Activated CD4-positive, CD25-positive, alpha-beta regulatory T cell treated with anti-CD3 and anti-CD28 coated beads, Interleukin-2, amount 50 U/mL, for 16 hours (primary cell): ENCODE measurements at places on chromosomes 6 and 20.

GRCh38 chr6:25511376-25511775 is 140.6 kb upstream of the SCGN start:
- no peak for DNase-seq

- no peak for DNase-seq
Measured at GRCh38 chr20:1900321-1900801, 5.2 kb downstream of the SIRPA start.

GRCh38 chr20:9140162-9140760 is 71.4 kb downstream of the PLCB4 start:
- DNase-seq = no peak

- DNase-seq = no peak
Measured at GRCh38 chr6:91534614-91535013, 947.7 kb upstream of the MAP3K7 start.

- DNase-seq = no peak
Measured at GRCh38 chr6:53119349-53119748, 29.3 kb downstream of the GCM1 start.

- DNase-seq = peak; percentile 61
Measured at GRCh38 chr6:33199687-33200218, 712 bp downstream of the RXRB start.

DNA sequence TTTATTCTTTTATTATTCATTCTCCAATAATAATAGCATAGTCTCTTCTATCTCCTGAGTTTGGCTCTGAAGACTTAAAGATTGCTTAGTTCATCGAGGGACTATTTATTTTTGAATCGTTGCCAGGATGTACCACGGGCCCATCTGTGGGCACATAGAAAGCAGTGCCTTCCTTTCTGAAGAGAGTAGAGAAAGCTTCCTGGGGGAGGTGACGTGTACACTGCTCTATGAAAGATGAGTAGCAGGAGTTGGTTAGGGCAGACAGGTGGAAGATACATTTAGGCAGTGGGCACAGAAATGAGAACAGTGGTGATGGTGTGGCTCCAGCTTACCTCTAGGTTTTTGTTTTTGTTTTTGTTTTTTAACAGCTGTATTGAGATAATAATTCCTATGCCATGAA is 98.4 kb downstream of the CDKAL1 start:
- DNase-seq = no peak

GRCh38 chr6:5248302-5249098 is 12.2 kb downstream of the LYRM4 start:
- no peak for DNase-seq

- DNase-seq = peak; percentile 69
Measured at GRCh38 chr6:18264219-18264922, at the start of gene DEK. Gene DEK (minus strand): TSS chr6:18264530. CDS start chr6:18263987, 543 bp downstream.

DNA sequence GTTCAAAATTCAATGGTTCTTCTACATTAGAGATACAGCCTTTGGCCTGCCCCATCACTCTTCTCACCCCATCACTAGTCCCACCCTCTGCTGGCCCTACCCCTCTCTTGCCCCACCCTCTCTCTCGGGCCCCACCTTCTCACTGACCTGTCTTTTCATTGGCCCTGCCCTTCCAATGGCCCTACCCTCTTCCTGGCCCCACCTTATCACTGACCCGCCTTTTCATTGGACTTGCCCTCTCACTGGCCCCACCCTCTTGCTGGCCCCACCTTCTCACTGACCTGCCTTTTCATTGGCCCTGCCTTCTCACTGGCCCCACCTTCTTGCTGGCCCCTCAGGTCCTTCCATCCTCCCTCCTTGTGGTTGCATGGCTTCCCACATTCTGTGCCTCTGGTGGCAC is 107.2 kb upstream of the PLEKHG1 start:
- DNase-seq = no peak

DNA sequence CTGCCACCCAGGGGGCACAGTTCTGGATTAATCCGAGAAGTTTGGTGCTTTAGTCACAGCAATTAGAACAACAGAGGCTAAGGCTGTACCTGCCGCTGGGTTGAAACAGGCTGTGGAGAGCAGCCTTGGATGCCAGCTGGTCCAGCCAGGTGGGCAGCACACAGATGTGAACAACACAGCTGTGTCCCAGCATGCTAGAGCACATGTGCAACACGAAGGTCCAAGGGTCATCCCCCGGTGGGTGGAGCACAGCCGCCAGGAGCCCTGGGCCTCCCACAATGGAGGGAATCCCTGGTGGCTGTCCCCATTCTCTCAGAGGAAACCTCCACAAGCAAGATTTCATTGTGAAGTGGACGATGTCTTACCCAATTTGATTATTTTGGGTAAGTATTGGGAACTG is 99.2 kb upstream of the SYNDIG1 start:
- no peak for DNase-seq

- no peak for DNase-seq
Measured at GRCh38 chr6:40672087-40672486, 84.9 kb upstream of the LRFN2 start.

- DNase-seq = no peak
Measured at GRCh38 chr6:152356662-152357061, 280.5 kb downstream of the SYNE1 start.

- no peak for DNase-seq
Measured at GRCh38 chr6:163300838-163301237, 113.7 kb upstream of the QKI start.

DNA sequence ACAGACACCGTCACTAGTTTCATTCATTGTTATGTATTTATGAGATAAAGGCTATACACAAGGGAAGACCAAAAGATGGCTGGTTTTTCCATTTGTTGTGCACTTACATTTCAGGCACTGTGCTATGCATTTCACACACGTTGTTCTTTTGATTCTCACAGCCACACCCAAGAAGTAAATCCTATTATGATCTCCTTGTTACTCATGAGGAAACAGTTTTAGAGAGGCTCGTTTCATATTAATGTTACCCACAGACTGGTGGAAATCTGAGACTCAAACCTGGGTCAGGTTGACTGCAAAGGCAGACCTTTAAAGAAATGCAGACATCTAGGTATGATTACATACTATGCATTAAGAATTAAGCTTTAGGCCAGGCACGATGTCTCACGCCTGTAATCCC is 34.9 kb downstream of the SHLD1 start:
- no peak for DNase-seq

- no peak for DNase-seq
Measured at GRCh38 chr6:153368131-153368530, 237.0 kb upstream of the RGS17 start.

GRCh38 chr20:51871943-51872342 is 69.6 kb upstream of the SALL4 start:
- no peak for DNase-seq

- DNase-seq = no peak
Measured at GRCh38 chr20:24993337-24994185, 1.0 kb upstream of the APMAP start.

- DNase-seq = no peak
Measured at GRCh38 chr20:43507150-43508080, at the start of gene L3MBTL1. Gene L3MBTL1 (plus strand): TSS chr20:43507697. CDS start chr20:43513504, 5,807 bp downstream.

DNA sequence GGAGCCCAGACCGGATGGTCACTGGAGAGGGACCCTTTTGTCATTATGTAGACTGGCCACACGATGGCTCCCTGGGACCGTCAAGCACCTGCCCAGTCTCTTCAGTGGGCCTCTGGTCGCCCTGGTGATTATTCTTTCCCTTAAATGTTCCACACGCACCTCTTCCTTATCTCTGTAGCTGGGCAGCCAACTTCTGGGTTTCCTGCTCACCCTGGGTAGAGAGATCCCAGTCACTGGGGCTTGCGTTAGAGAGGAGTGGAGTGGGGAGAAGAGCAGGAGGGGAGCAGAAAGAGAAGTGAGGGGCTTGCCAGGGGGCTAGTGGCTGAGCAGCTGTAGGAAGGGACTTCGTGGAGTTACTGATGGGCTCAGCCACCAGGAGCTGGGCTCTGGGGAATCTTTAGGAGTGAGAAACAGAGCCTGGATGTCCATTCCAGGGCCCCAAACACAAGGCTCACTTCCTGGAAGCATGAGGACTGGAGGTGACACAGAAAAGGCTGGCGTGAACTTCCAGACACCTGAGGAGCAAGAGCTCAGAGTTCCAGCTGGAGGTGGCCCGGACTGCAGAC is 150.1 kb downstream of the DHX35 start:
- DNase-seq = no peak

DNA sequence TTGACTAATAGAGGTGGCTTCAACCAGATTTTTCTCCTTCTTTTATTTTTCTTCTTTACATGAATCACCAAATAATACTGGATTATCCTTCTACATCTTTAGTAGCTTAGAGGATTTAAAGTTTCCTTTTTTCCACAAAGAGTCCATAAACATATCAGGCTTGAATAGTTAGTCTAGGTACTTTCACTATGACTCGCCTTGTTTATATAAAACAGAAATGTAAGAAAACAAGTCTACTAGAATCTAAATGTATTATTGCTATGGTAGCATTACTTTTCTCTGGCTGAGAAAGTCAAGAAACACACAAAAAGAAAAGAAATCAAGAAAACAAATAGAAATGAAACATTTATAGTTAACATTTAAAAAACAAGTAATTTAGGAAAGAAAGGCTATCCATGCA is 215.2 kb downstream of the PTPRK start:
- DNase-seq = no peak

GRCh38 chr6:32092760-32093497 is 16.2 kb downstream of the TNXB start:
- DNase-seq = no peak

GRCh38 chr20:44396369-44397130 is 41.1 kb downstream of the HNF4A start:
- DNase-seq = no peak

- DNase-seq = no peak
Measured at GRCh38 chr6:149264629-149265028, 52.9 kb upstream of the TAB2 start.

DNA sequence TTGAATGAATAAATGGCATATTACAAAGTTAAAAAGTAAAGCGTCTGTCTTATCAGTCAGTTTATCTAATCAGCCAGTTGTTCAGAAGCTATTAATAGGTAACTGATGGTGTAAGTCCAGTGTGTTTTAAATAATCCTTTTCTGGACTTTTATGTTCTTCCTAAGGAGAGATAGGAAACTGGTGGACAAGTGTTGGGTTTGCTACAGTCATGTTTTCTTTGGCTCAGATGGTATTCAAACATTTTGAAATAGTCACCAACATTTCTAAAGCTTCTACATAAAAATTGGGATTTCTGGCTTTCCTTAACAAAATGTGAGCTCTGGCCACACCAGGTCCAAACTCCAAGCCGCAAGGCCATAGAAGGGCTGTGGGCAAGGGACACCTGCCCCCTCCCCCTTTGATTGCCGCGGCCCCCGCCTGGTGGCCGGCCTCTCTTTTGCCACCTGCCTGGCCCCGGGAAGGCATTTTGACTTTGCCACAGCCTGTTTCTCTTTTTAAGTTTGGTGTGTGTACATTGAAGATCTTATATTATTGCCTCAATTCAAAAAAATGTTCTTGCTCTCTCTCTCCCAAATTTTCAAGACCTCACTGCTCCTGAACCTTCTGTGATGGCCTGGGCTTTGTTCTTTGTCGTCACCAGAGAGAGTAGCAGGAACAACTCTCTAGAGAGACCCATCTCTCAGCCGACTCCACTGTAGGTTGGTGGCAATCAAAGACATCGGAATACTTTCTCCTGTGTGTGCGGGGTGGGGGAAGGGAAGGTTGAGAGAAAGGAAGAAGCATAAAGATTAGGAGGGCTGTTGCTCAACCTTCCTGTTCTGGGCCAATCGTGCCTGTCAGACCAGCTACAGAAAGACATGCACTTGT is 84.0 kb upstream of the ZNF217 start:
- DNase-seq = no peak

- DNase-seq = peak; percentile 6
Measured at GRCh38 chr6:132763269-132763668, 5.6 kb upstream of the VNN2 start.

DNA sequence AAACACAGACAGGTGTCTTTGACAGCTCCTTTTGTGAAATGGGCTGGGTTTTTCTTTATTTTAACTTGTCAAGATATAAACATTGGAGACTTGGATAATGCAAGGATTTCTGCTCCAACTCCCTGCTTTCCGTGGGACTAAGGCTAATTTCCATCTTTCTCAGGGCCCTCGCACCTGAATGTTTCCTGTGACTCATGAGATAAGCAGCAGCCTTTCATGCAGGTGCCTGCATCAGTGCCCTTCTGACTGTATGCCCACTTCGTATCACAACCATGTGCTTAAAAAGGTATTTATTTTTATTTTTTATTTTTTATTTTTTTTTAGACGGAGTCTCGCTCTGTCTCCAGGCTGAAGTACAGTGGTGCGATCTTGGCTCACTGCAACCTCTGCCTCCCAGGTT is 736.1 kb downstream of the DOK5 start:
- DNase-seq = no peak

DNA sequence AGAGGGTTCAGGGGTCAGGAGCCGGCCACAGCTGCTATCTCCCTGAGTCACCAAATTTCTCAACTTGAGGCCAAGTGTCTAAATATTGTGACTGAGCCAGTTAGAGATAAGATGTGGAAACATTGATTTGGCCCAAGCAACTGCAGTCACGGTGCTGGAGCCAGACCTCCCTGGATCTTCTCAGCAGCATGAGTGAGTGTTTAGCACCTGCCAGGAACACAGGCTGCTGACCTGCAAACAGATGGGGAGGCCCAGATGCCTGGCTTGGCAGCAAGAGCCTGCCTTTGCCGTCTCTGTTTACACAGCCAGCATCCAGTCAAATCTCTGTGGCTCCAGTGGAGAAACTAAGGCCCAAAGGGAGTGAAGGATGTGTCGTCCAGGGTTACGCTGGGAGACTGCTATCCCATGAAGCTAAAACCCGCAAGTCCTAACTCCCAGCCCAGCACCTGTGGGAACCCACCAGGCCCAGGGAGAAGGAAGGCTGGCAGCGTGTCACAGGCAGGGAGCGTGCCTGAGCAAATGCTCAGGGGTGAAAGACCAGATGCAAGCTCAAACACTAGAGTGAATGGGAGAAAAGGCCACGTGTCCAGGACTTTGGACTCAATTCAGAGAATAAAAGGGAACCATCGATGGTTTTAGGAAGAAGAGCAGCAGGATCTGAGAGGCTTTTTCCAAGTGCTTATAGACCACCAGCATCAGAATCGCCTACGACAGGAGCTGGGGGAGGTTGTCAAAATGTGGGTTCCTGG is 15.9 kb upstream of the PTGIS start:
- no peak for DNase-seq

GRCh38 chr6:150720774-150721233 is 121.1 kb downstream of the PLEKHG1 start:
- DNase-seq = no peak

- DNase-seq = no peak
Measured at GRCh38 chr6:6891949-6892461, 215.8 kb upstream of the RREB1 start.

GRCh38 chr6:111970426-111970825 is 83.5 kb upstream of the CCN6 start:
- DNase-seq = no peak

DNA sequence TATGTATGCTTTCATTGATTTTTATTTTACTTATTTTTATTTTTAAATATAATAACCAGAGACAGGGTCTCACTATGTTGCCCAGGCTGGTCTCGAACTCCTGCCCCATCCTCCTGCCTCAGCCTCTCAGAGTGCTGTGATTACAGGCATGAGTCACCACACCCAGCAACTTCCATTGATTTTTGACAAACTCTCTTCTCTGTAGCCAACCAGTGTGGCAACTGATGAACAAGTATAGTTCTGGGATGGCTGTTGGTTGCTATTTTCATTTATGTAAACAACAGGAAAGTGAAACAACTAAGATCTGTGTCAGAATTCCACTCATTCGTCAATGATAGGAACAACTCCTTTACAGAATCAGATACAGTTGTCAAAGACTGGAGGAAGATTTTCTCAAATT is 356.7 kb upstream of the JARID2 start:
- DNase-seq = no peak
